H4 (cell line): ENCODE measurements at places on chromosomes 3 and 15. TPM values are rescaled to one million over a fixed set of nuclear protein-coding genes. Genes with fewer than 3 reads are reported as not detected.

ZKSCAN7 gene
- total RNA-seq: 0.99 and 1.4 TPM in 2 replicates

SCAANT1 gene
- total RNA-seq: not detected in 2 replicates

GOLGA8J gene
- not detected in 2 replicates for total RNA-seq

IMPG2 gene
- total RNA-seq: 0.06 and 0.08 TPM in 2 replicates

DNA sequence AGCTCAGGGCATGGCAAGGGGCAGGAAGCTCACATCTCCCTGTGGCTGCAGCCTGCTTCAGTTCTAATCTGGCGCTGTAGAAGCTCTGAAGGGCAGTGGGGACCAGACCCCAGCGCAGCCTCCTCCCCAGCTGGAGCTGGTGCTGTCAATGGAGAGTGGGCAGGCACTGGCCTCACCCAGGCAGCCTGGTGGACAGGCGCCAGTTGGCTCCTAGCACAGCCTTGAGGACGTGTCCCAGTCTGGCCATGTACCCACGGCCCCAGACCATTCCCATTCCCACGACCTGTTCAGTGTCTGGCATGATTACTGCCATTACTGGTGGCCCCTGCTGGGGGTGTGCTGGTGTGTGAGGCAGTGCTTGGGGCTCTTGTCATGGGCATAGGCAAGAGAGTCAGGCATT lies 16.3 kb downstream of the TYRO3 start:
- DNase-seq: no peak

DNA sequence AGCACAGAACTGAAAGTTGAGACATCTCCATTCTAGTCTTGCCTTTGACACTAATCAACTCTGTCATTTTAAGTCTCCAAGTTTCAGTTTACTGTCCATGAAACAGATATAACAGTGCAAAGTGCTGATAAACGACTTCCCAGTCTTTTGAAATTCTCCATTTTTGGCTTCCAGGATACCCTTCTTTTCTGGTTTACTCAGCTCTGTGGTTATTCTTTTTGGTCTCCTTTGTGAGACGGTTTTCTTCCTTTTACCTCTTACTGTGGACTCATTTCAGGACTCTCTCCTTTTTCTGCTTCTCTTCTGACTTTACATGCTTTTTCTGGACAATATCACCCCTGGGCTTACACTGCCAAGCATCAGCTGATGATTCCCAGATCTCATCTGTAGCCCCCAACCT lies 18.9 kb downstream of the SST start:
- DNase-seq: no peak

- DNase-seq: no peak
Observed at GRCh38 chr3:166634091-166634746, 745.9 kb downstream of the ZBBX start.

GRCh38 chr15:66931768-66932633 lies 133.4 kb upstream of the SMAD3 start:
- DNase-seq: peak; percentile 59

DNA sequence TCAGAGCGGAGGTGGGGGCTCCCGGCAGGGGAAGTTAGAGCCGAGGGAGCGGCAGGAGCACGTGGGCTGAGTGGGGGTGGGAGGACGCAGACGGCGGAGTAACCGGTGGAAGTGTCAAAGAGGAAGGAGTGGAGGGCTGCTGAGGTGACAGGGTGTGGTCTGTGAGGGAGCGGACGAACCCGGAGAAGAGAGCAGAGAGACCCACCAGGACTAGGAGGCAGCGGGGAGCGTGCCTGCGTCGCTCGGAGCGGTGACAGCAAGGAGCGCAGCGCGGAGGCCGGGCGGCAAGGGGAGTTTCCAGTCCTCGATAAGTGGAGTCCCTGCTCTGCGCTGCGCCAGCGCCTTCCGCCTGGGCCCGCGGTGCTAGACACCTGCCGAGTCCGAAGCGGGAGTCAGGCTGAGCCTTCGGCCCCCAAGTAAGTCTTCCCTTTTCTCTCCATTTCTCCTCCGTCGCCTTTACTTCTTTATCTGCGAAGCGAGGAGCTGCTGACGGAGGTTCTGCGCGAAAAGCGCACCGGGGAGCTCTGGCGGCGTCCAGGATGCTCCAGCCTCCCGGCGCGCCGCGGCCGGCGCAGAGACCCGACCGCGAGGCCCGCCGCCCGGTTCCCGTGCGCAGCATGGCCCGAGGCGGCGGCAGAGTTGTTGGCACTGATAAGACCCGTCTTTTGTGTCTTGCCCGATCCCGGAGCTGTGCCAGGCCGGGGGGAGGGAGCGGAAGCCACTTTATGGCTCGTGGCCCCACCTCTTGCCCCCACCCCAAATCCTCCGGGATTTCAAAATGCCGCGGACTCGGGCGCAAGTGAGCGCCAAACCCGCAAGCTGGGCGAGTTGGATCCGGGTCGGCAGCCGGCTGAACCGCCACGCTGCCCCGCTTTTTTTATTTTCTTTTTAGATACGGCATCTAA lies 533.0 kb upstream of the SEMA6D start:
- DNase-seq: no peak

- DNase-seq: peak; percentile 71
Observed at GRCh38 chr3:149120051-149120972, 9.1 kb upstream of the HPS3 start.

GRCh38 chr3:127784283-127784682 lies 38.0 kb downstream of the MGLL start:
- no peak for DNase-seq
